Retinal pigment epithelial cell (primary cell): ENCODE measurements at places on chromosomes 11 and 22.

DNA sequence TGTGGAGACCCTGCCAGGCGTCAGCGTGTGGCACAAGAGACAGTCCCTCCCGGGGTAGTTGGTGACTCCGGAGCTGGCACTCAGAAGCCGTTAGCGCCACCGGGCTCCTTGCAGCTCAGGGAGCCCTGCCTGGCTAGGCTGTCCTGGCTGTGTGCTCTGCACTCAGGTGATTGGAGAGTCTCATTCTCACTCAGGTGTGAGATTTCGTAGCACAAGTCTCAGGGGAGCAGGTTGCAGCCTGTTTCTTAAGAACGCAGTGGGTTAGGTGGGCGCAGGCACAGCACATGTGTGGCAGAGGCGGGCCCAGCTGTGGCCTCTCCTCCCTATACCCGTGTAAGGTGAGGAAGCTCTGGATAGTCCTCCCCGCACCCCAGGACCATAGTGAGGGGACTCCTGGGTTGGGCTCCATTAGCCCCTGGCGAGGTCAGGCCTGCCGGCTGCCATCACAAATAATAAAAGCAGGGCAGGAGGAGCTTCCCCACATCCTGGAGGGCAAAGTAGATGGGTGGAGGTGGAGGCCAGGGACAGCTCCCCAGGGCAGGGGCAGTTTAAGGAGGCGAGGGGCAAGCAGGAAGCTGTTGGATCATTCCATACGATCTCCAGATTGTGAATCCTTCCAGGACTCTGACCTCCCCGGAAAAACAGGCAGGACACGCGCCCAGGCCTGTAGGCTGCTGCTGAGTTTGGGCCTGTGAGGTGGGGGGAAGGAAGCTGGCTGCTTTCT lies 39.4 kb downstream of the SBF1 start:
- DNase-seq = no peak

- no peak for DNase-seq
These were observed 8.8 kb downstream of the FOXRED2 start for GRCh38 chr22:36497910-36498665.

GRCh38 chr11:61140416-61140815 lies 20.8 kb downstream of the VPS37C start:
- no peak for DNase-seq

GRCh38 chr11:43541993-43542392 lies 138.5 kb upstream of the HSD17B12 start:
- no peak for DNase-seq

DNA sequence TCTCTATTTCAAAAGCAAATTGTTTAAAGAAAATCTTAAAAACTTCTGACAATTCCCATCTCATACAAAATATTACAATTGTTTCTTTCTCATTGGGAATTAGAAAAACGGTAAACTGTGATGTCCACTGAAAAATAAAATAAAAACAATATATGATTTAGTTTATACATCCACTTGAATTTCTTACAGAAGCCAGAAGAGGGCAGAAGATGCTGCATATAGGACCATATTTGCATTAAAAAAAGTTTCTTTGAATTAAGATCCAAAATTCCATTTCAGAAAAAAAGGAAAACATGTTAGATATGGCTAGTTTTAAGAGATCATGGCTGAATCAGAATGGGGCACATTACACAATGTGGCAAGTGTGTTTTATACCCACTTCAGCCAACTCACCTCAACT lies 39.3 kb upstream of the LRRC4C start:
- no peak for DNase-seq
